Dermis blood vessel endothelial cell (primary cell): ENCODE measurements at places on chromosomes 1 and 21.
A peak's percentile ranks its signal among the peaks of the same experiment; 100 is the strongest.

- DNase-seq = no peak
Observed at GRCh38 chr1:86285796-86286195, 110.3 kb downstream of the ODF2L start.

DNA sequence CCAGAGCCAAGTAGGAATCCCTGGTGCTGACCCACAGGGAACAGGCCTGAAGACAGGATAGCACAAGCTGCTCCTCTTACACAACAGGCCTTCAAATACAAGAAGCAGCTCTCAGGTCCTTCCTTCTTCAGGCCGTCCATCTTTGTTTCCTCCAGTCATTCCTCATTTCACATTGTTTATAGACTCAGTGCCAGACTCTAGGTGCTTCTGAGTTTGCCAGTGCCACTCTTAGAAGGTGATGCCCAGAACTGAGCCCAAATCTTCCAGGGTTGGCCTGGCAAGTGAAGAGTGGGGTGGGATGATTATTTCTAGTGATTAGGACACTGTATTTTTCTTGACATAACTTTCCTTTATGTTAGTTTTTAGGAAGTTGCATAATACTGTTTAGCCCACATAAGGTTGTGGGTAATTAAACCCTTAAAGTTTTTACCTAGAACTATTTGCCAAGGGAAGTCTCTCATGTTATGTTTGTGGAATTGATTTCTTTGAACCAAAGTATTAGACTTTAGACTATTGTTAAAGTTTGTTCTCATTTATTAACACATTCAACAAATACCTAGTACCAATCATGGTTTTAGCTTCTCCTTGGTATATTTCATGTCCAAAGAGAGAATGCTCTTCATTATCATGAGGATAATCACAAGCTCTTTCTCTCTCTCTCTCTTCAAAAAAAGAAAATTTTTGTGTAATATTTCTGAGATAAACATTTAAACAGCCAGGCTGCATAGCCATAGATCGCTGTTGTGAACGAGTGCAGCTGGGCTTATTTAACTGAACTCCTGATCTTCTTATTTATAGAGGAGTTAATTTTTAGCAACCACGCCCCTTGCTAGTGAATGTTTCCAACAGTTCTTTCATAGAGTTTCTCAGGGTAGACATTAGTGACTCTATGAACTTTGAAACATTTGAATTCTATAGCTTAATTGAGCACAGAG, 47.7 kb downstream of the PGM1 start:
- no peak for DNase-seq

GRCh38 chr1:177355575-177355974, 184.8 kb downstream of the BRINP2 start:
- peak; percentile 1 for DNase-seq

GRCh38 chr1:209661071-209661470, 8.8 kb upstream of the LAMB3 start:
- no peak for DNase-seq

DNA sequence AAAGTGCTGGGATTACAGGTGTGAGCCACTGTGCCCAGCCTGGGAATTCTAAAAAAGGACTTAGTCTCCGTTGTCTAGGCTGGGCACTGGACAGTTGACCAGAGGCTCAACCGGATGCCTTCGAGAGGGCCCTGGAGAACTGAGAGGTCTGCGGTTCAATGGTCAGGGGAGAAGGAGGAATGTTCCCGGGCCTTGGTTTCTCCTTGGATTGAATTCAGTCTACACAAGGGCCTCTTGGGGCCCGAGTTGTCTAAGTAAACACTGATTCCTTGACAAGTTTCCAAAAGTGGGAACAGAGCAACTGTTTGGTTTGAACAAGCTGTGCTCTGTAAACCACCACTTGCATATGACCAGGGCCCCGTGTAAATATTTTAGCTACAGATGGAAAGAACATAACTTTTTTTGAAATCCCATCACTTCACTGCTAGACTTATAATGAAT, 29.1 kb upstream of the CAPZB start:
- DNase-seq = no peak

DNA sequence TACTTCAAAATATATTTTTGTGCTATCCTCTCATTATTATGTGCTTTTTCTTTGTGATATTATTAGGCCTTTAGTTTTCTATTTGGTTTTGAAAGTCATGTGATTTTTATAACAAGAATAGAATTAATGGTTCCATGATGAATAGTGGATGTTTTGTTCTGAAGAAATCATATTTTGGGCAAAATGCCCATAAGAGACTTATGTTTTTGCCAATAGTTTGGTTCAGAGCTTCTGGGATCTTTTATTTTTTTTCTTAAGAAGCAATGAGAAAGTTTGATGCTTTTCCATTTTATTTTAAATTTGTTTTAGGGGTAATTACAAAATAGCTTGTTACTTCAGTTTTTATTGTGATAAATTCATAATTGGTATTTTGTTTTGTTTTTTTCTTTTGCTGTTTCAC, 49.8 kb downstream of the LYPLAL1 start:
- no peak for DNase-seq

DNA sequence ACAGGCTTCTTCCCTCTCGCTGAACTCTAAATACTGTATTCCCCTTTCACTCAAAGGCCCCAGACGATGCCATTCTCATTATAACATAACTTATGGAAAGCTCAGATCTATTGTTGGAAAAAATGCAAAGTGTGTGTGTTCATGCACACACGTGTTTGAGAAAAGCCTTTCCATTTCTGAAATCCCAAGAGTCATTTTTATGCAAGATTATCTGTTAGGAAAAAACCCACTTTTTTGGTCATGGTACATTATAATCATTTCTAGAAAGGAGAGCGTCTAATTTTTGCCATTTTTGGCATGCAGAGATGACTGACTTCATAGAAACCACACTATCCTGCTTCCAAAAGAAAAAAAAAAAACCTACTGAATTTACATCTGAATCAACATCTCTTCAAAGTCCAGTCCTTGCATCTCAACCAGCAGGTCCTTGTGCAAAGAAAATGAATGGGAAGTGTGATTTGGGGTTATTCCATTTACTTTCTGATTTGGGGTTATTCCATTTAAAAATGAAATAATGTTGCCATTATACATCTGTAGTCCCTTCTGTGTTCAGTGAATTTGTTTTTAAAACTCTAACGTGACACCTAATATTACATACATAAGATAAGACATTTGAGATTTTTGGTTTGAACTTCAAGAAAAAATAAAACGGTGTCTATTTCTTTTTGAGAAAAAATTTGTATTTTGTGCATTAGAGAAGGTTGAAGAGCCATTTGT, 150.3 kb downstream of the DHRS3 start:
- DNase-seq = no peak

GRCh38 chr1:245901037-245901436, 606.0 kb downstream of the SMYD3 start:
- DNase-seq = no peak

DNA sequence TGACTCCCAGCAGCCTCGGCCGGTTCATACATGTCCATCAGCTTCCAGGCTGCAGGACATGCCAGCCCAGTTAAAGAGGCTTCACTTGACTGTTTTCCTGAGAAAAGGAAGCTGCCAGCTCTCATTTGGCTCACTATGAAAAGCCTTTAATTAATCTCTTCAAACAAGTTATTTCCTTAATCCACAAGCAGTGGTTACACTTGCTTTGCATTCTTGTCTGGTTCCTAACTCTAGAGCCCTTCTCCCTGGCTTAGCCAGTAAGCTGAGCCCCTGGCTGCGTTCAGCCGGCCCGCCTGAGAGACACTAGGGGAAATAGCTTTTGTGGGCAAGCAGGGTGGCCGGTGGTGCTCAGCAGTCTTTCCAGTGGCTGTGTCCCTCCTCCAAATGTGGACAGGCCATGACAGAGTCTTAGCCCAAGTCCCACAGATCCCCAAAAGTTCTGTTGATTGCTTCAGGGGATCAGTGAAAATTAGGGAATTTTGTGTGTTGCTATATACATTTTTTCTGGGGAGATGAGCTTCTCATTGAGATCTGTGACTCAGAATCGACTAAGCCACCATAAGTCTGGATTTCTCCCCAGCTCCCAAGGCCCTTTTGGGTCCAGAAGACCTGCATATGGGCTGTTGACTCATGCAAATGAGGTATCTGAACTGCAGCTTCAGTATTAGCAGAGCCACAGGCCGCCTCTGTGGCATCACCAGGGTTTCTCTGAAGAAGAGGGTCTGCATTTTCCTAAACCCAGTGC, 10.1 kb downstream of the ATF3 start:
- no peak for DNase-seq

- DNase-seq = no peak
Observed at GRCh38 chr1:234958066-234958705, 170.5 kb downstream of the TOMM20 start.

GRCh38 chr1:210231846-210232510, 618 bp upstream of the SERTAD4 start:
- DNase-seq = peak; percentile 16

DNA sequence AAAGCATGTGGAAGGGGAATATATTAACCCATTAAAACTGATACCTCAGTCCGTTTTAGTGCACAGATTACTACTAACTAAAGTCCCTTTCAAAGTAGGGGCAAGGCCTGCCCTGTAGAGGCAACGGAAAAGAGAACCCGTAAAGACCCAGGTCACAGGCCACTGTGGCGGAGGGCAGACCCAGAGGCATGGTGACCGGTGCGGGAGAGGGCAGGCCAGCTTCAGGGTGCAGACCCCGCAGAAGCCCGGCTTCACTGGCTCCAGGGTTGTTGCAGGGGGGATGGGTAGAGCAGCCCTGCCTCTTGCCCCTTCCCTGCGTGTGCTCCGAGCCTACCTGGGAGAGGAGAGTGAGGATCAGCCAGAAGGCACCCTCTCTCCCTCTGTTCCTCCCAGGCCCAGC, 17.7 kb downstream of the CNTN2 start:
- DNase-seq = no peak

GRCh38 chr1:100750005-100750885, 30.7 kb downstream of the VCAM1 start:
- no peak for DNase-seq

- no peak for DNase-seq
Observed at GRCh38 chr1:17163789-17164666, 40.9 kb upstream of the PADI1 start.

DNA sequence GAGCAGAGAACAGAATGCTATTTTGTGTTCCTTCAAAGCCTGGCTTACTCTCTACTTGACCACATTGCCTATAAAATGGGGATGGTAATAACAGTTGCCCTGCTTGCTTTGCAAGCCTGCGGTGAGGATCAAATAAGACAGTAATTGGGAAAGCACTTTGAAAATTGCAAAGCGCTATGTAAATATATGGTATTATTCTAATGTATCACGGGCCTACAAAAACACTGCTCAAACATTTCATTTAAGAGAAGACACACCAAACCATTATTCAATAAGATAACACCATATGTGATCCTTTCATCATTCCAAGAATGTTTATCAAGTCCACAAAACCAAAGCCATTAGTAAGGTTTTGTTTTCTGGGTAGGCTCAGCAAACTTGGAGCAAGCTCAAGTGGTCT, 208.4 kb downstream of the ROR1 start:
- no peak for DNase-seq

- DNase-seq = no peak
Observed at GRCh38 chr1:34740161-34740868, 14.5 kb upstream of the GJB5 start.

DNA sequence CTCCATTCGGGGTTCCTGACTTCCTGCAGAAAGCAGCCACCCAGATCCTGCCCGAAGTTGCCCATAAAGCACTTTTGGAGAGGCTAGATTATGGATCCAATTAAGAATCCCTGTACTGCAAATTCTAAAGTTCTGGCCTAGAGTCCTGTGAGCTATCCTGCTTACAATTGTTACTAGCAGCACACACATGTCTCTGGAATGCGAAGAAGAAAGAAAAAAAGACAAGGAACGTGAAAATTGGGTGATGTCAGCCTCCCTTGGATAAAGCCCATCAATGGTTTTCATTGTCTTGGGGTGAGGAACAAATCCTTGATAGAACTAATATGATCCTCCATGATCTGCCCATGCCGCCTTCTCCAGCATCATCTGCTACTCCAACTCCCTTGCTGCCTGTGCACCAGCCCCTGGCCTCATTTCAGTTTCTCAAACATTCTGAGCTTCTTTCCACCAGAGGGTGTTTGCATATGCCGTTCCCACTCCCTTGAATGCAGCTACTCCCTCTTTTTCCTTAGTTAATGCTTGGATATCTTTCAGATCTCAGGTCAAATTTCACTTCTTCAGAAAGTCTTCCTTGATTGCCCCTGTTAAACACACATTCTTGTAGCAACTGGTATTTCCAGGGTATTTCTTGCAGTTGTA, 94.0 kb downstream of the ST6GALNAC5 start:
- no peak for DNase-seq

- DNase-seq = peak; percentile 97
Observed at GRCh38 chr1:32989160-32990050, 24.8 kb upstream of the RNF19B start.

DNA sequence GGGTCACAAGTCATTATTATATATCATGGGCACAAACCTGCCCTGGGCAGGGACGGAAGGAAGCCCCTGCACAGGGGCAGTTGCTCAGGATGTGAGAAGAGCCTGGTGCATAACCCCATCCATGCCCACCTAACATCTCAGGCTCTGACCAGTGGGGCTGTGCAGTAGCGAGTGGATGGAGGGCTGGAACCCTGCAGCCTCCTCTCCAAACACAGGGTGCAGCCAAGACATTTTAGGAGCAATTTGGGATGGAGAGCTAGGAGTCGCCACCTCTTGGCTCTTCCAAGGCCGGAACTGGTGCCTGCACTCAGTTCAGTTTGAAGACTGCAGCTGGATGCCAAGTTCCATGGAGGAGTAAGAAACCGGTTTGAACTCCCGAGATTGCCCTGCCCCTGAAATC, 2.8 kb downstream of the MX1 start:
- no peak for DNase-seq

GRCh38 chr1:184044603-184045376, 6.7 kb upstream of the TSEN15 start:
- no peak for DNase-seq

DNA sequence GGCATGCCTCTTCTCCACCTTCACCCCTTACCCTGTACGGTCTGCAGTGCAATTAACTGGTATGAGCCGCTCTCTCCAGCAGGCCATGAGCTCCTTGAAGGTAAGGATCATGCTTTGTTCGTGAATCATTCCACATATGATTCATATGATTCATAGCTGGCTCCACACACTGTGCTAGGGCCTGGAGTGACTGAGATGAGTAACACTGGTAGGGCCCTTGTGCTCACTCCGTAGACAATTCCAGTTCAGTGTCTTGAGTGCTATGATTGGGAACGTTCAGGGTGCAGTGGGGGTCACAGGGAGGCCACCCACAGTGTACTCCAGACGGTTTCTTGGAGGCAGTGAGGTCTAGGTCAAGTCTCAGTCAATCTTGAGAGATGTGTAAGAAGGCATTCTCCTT, 239.8 kb downstream of the LMX1A start:
- DNase-seq = no peak

DNA sequence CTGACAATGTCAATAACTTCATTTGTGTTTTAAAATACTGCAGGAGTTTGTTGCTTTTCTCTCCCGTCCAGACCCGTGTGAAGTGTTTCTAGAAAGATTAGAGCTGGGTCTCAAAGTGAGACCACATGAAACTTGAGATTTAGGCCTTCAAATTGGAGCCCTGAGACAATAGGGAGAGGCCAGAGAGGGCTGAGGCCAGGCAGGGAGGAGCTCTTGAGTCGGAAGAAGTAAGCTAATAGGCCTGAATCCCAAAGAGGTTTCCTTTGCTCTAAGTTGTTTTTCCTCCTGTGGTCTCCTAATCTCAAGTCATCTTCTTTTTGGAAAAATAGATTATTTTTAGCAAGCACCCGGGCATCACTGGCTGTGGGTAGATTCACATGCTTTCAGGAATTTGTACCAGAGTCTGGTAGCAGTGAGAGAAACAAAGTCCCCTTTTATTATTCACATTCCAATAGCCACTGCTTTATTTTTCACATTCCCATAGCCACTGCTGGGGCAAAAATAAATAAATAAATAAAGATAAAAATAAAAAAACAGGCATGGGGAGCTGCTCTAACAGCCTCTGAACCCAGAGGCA, 25.6 kb downstream of the CD244 start:
- DNase-seq = no peak

GRCh38 chr1:9922342-9922741, 12.3 kb upstream of the CTNNBIP1 start:
- no peak for DNase-seq
